Activated CD8-positive, alpha-beta memory T cell treated with anti-CD3 and anti-CD28 coated beads for 24 hours (primary cell): ENCODE measurements at places on chromosomes 4 and X.

DNA sequence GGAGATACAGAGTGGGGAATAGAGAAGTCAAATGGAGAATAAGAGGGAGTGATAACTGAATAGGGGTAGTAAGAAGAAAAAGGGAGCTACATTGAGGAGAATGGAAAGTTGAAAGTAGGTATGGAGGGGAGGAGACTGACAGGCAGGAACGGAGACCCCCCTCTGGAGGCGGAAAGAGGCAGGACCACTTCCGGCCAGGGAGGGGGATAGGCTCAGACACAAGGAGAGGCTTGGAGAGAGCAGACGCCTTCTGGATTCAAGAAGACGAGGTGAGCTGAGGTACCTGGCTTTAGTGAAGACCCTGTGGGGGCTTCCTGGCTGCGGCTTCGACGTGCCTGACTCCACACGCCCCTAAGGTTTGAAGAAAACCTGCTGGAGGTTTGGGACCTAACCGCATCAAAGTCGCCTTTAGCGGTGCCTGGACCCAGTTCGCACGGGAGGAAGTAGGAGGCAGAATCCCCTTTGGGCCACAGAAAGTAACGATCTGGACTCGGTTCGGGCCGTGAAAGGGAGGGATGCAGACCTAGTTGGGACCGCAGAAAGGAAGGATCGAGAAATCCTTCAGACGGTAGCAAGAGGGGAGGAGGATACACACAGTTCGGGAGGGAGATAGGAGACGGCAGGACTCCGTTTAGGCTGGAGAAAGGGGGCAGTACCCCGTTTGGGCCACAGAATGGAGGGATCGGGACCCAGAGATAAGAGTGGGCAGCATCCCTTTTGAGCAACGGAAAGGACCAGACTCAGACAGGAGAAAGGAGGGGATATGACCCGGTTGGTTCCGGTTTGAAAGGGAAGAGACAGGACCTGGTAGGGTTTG, at the start of gene TRO:
Gene TRO, plus strand, starts transcription at position 215 of the 817 bp plus-strand sequence. CDS start 1,423 bp downstream, outside the sequence.
- DNase-seq, result no peak

DNA sequence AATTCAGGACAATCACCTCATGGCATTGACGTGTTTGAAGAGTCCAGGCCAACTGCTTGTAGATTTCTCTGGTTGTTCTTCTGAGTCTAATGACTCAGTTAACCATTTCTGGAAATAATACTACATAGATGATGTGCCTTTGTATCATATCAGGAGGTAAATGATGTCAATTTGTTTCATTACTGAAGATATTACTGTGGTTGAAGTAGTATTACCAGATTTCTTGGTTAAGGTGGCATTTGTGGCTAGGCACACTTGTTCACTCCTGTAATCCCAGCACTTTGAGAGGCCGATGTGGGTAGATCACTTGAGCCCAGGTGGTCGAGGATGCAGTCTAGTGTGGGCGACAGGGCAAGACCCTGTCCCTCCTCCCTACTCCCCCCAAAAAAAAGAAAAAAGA, 15.7 kb downstream of the RPL9 start:
- no peak for DNase-seq

GRCh38 chr4:14906805-14907204, 95.5 kb upstream of the CPEB2 start:
- no peak for DNase-seq

DNA sequence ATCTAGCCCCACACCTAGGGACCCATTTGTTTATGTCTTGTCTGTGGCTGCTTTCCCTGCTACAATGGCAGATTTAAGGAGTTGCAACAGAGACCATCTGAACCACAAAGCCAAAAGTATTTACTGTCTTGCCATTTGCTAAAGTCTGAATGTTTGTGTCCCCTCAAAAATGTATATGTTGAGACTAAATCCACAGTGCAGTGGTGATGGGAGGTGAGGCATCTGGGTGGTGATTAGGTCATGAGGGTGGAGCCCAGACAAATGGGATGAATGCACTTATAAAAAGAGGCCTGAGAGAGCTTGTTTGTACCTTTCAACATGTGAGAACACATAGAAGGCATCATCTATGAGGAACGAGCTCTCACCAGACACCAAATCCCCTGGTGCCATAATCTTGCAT, 137.3 kb downstream of the TMEM144 start:
- DNase-seq, result no peak

- DNase-seq, result no peak
These were observed 651.8 kb downstream of the C4orf33 start for GRCh38 chr4:129747756-129748155.

DNA sequence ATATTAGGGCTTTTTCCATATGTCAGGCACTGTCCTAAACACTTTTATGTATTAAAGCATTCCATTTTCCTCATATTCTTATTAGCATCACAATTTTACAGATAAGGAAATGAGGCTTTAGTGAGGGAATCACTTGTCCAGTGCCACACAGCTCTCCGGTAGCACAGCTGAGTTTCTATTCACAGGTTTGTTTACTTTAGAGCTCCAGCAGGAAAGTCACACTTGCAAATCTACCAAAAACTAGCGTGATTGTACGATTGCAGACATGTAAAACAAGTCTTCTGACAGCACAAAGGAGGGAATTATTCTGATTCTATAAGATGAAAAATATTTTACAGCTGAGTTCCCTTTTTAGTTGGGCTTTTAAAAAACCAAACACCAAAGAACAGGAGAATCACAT, 472.1 kb downstream of the TMA16 start:
- no peak for DNase-seq

GRCh38 chr4:176810481-176811249, 17.9 kb upstream of the VEGFC start:
- no peak for DNase-seq

GRCh38 chr4:125042041-125042440, 272.7 kb upstream of the FAT4 start:
- no peak for DNase-seq

GRCh38 chr4:150949943-150950342, 65.1 kb downstream of the LRBA start:
- no peak for DNase-seq

DNA sequence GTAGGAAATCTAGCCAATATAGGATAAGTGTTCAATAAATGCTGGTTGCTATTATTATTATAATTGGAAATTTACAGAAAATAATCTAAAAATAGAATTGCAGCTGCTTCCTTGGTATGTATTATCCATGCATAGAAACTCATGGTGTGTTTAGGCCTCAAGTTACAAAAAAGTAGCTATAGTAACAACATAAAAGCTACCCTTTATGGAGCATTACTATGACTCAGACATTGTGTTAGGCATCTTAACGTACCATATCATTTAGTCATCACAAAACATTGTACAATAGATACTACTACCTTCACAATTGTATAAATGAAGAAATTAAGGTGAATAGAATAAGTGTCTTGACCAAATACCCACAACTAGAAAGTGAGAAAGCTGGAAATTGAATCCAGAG, 126.9 kb upstream of the NRK start:
- no peak for DNase-seq

DNA sequence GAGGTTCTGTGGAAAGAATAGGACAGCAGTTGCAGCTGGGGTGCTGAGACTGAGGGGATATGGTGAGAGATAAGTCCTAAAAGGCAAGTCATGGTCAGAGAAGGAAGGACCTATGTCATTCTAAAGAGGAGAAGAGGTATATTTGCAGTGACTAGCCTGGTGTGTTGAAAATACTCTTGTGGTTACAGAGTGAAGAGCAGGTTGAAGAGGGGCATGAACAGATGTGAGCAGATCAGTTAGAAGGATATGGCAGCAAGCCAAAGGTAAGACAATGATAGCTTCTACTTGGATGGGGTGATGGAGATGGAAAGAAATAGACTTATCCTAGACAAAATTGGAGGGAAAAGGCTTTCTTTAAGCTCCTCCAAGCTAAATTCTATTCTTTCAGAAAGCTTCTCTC, 469.8 kb upstream of the CPEB2 start:
- DNase-seq, result no peak

DNA sequence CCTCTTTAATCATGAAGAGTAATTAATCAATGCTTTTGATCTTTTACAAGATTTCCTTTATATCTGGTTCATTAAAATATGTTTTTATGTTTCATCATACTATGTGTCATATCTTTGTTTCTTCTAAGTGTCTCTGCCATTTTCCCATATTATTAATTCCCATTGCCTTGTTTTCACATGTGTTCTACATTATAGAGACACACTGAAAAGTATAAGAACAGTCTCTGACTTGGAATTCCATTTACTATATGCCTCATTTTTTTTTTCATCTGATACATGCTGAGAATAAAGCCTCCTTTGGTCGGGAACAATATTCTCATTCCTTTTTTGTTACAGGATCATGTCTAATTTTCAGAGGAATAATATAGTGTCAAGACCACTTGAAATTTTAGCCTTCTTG, 4.3 kb downstream of the BANK1 start:
- no peak for DNase-seq

- DNase-seq, result no peak
These were observed 190.1 kb upstream of the C1QTNF7 start for GRCh38 chr4:15237648-15238230.

DNA sequence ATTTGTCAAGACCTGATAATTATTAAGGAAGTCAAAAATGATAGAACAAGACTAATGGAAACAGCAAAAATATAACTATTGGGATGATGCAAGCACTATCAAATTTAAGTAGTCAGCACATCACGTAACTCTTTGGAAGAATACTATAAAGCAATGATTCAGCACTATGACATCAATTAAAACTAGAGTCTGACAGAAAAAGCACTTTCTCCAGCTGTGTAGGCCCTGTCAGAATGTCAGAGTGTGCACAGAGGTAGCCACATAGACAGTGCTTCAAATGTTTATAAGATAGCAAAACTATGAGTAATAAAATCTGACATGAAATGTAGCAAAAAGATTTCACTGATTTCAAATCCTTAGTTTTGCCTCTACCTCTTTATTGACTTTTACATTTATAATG, 1226.6 kb upstream of the ADGRL3 start:
- no peak for DNase-seq
